B cell (primary cell): ENCODE measurements at places on chromosomes 11 and 22.

GRCh38 chr22:24758164-24758799 lies 16.2 kb downstream of the PIWIL3 start:
- peak; percentile 66 for DNase-seq

DNA sequence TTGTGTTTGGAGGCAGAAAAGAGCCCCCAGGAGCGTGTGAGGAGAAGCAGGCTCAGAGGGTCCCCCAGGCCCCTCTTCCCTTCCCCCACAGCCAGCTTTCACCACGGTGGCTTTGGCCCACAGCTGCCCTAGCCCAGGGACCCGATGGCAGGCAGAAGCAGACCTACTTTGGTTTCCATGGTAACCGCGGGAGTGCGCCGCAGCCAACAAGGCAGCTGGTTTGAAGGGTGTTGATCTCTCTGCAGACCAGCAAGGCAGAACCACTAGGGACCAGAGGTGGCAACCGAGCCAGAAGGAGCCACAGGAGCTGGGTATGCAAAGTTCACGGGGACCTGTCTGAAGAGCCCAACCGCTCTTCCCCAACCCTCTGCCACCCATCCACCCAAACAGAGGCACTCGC lies 69.4 kb downstream of the BUD13 start:
- DNase-seq: no peak

GRCh38 chr11:122717264-122717867 lies 61.8 kb downstream of the UBASH3B start:
- DNase-seq: peak; percentile 86

GRCh38 chr11:119573858-119574257 lies 150.9 kb upstream of the THY1 start:
- DNase-seq: peak; percentile 20

DNA sequence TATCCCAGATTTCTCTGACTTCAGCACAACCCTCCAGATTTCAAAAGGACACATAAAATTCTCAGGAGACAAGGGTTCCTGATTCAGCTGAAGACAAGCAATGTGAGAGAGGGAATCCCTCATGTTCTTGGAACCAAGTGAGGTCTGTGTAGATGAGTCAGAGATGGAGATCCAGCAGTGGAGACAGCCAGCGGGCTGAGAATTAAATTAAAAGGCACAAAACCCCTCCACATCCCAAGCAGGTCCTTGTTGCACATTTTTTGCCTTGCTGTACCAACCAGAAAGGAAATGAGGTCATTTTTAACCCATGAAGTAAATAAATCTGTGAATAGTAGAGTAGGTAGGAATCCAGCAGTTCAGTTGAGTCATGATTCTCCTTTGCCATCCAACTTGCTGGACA lies 9.7 kb downstream of the MTNR1B start:
- no peak for DNase-seq
